T-cell (primary cell): ENCODE measurements at places on chromosomes 6 and 20. TPM values are rescaled to one million over a fixed set of nuclear protein-coding genes. Genes with fewer than 3 reads are reported as not detected.

DNA sequence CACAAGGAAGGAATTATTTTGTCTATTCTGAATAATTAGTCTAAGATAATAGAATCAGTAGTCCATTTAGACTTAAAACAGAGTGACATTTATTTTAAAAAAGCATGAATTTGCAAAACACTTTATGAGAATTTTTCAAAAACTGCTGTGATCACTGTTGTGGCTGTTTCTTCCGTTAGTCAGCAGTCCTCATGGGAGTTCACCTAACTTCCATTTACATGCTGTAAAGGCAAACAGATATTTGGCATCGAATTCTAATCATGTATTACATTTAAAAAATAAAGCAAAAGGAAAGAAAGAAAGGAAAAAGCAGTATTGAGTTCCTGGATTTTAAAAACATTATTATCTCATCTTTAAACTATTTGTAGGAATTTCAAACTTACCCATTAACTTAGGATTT is 111.8 kb downstream of the MTHFD1L start:
- no peak for DNase-seq
- peaks cover 5% of the 10 kb centered on the region for H3K36me3 ChIP-seq
- H3K27me3 ChIP-seq = no peaks in the 10 kb centered on the region

- H3K27ac ChIP-seq = no peak overlapping the region
- H3K36me3 ChIP-seq = no peaks in the 10 kb centered on the region
- no peak overlapping the region for H3K4me3 ChIP-seq
- no peaks in the 10 kb centered on the region for H3K4me1 ChIP-seq
Measured at GRCh38 chr20:59813126-59813947, 120.1 kb downstream of the SYCP2 start.

GRCh38 chr6:16504609-16505008 is 256.7 kb downstream of the ATXN1 start:
- H3K36me3 ChIP-seq = no peaks in the 10 kb centered on the region
- H3K27ac ChIP-seq = no peak overlapping the region
- peaks cover 15% of the 10 kb centered on the region for H3K4me1 ChIP-seq
- no peak overlapping the region for H3K4me3 ChIP-seq
- DNase-seq = no peak

DNA sequence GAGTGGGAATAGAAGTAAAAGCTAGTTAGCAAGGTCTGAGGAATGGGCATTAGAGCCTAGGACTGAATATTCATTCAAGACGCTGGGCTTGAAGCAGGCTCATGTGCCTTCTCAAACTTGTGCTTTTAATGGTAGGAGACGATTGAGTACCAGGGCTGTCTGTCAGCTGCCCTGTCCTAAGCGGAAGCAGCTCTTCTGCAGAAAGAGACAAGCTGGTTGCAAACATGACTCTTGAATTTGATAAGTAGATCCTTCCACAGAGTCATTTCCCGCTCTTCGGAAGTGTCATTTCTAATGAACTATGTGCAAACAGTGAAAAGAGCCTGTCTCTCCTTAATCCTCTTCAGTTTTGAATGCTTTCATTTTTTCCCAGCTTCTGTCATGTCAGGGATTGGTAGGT is 176.4 kb downstream of the TFAP2B start:
- H3K4me3 ChIP-seq = no peak overlapping the region
- no peak for DNase-seq
- H3K4me1 ChIP-seq = no peaks in the 10 kb centered on the region

GRCh38 chr6:31610968-31611367 is 4.1 kb upstream of the AIF1 start:
- no peak for DNase-seq
- no peak overlapping the region for H3K4me3 ChIP-seq
- peaks cover 2% of the 10 kb centered on the region for H3K27me3 ChIP-seq
- peaks cover 17% of the 10 kb centered on the region for H3K4me1 ChIP-seq
- H3K27ac ChIP-seq = no peak overlapping the region

DNA sequence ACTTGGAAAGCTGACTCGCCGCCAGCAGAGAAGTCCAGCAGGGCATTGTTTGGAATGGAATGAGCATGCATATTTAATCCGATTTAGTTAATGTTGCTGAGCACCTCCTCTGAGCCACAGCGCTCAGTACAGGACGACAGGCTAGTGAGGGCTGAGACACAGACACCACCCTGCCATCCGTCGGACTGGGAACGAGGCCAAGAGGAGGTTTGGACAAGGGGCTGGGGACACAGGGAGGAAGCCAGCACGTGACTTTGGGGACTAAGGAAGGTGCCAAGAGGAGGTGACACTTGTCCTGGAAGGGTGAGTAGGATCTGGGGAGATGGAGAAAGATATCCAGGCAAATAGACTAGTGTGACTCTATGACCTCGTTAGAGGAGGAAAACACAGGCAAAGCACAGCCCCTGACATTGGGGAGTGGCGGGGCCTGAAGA is 152.5 kb upstream of the ECI2 start:
- no peaks in the 10 kb centered on the region for H3K36me3 ChIP-seq
- peaks cover 9% of the 10 kb centered on the region for H3K27me3 ChIP-seq
- no peak overlapping the region for H3K27ac ChIP-seq

The GPR6 gene
- not detected for total RNA-seq

The CNKSR3 gene
- 0.35 TPM for total RNA-seq

- no peak for DNase-seq
- no peaks in the 10 kb centered on the region for H3K4me1 ChIP-seq
- H3K36me3 ChIP-seq = peaks cover 4% of the 10 kb centered on the region
Measured at GRCh38 chr6:37537548-37537947, 37.9 kb upstream of the CCDC167 start.

- peaks cover 62% of the 10 kb centered on the region for H3K36me3 ChIP-seq
- H3K4me3 ChIP-seq = no peak overlapping the region
- DNase-seq = no peak
- H3K27me3 ChIP-seq = no peaks in the 10 kb centered on the region
- no peak overlapping the region for H3K27ac ChIP-seq
Measured at GRCh38 chr6:43024436-43024835, 3.0 kb downstream of the RRP36 start.

DNA sequence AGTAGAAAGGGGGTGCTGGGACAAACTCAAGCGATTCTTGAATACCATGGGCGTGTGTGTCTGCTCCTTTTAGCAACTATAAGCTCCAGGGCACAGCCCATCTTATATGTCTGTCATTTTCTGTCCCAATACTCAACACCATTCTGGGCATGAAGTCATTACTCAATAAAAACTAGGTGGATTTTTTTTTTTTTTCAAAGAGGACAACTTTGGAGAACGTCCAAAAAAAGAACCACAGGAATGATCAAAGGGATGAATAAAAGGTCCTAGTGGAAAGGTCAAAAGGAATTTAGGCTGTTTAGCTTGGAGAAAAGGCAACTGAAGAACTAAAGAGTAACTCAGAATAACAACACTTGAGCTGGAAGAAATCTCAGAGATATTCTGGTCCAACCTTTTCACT is 24.4 kb downstream of the UQCC1 start:
- H3K4me3 ChIP-seq = no peak overlapping the region
- H3K36me3 ChIP-seq = peaks cover 37% of the 10 kb centered on the region
- H3K4me1 ChIP-seq = no peaks in the 10 kb centered on the region
- no peaks in the 10 kb centered on the region for H3K27me3 ChIP-seq
- no peak overlapping the region for H3K27ac ChIP-seq

DNA sequence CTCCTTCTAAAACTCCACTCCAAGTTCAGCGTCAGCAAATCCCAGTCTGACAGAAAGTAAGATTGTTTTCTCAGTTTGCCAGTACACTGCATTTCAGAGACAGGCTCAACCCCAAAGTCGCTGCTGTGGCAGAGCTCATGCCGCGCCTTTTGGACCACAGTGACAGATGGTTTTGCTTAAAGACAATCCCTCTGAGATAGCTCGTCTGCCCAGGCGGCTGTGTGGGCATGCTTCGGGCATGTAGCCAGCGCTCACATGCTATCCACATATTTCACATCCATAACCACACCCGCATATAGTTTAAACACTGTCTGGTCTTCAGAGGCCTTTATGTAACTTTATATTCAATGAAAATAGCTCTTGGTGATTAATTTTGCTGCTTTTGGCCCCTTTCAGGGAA is 14.7 kb upstream of the PXDC1 start:
- DNase-seq = no peak
- H3K27me3 ChIP-seq = peaks cover 7% of the 10 kb centered on the region
- no peaks in the 10 kb centered on the region for H3K4me1 ChIP-seq
- no peak overlapping the region for H3K27ac ChIP-seq
- no peak overlapping the region for H3K4me3 ChIP-seq

The SAMD5 gene
- total RNA-seq = not detected

- peaks cover 45% of the 10 kb centered on the region for H3K27me3 ChIP-seq
- H3K4me3 ChIP-seq = no peak overlapping the region
Measured at GRCh38 chr20:57322476-57322875, 7.1 kb upstream of the SPO11 start.

The RAMACL gene
- 2.8 TPM for total RNA-seq

DNA sequence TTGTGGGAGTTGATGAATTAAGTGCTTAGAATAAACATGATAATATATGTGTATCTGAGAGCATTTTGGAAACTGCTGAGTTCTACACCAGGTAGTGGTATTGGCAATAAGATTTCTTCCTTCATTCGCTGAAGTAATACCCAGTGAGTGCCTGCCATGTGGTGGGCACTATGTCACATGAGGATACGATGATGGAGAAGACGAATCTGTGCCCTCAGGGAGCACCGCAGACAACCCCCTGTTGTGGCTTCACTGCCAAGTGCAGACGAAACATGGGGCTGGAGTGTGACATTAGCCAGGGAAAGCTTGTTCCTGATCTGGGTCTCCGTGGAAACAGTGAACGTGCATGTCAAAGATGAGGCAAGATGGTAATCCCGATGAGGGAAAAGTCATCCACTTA is 7.9 kb downstream of the ZNF76 start:
- no peak for DNase-seq
- H3K36me3 ChIP-seq = no peaks in the 10 kb centered on the region
- H3K4me3 ChIP-seq = no peak overlapping the region

DNA sequence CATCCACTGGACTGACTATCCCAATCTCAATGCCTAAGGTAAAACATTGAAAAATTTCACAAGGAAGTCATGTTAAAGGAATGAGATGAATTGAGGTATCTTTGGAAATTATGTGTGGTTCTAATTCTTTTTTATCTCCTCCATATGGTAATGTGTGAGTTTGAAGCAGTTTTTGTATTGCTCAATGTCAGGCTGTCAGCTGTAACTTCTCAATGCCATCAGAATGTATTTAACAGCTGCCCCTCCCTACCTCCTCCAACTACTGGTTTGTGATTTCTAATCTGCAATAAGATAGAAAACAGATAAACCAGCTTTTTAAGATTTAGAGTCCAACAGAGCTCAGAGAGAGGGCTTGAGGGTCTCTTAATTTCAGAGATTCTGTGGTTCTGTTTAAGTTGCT is 1005.8 kb upstream of the ADGRB3 start:
- no peaks in the 10 kb centered on the region for H3K36me3 ChIP-seq
- no peak for DNase-seq
- H3K4me1 ChIP-seq = no peaks in the 10 kb centered on the region

GRCh38 chr20:59018817-59019216 is 412 bp upstream of the TUBB1 start:
- peaks cover 29% of the 10 kb centered on the region for H3K4me1 ChIP-seq
- H3K27me3 ChIP-seq = no peaks in the 10 kb centered on the region
- H3K36me3 ChIP-seq = no peaks in the 10 kb centered on the region
- DNase-seq = no peak

GRCh38 chr6:165774903-165775601 is 112.0 kb upstream of the PDE10A start:
- H3K36me3 ChIP-seq = no peaks in the 10 kb centered on the region
- H3K27ac ChIP-seq = no peak overlapping the region
- H3K4me1 ChIP-seq = no peaks in the 10 kb centered on the region
- H3K27me3 ChIP-seq = peaks cover 3% of the 10 kb centered on the region
- H3K4me3 ChIP-seq = no peak overlapping the region

DNA sequence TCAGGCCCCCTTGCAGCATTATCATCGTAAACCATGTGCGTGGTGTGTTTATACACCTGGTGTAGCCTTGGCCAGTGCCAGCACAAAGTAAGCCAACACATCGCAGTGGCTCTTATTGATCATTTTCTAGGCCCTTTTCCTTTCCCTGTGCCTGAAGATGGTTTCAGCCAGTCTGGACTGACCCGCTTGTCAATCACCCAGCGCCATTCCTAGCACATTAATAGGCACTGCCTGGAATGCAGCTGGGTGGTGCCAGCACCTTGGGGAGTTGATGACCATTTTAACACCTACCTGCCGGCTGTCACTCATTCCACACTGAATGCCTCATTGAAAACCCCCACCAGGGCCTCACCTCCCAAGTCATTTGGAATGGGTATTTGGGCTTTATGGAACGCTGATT is 4.9 kb upstream of the UQCC2 start:
- DNase-seq = no peak
- H3K4me1 ChIP-seq = peaks cover 5% of the 10 kb centered on the region
- H3K27ac ChIP-seq = no peak overlapping the region
- no peaks in the 10 kb centered on the region for H3K36me3 ChIP-seq
- no peak overlapping the region for H3K4me3 ChIP-seq

The MDFI gene
- total RNA-seq = not detected

The CSTF1 gene
- total RNA-seq = 47.7 TPM

DNA sequence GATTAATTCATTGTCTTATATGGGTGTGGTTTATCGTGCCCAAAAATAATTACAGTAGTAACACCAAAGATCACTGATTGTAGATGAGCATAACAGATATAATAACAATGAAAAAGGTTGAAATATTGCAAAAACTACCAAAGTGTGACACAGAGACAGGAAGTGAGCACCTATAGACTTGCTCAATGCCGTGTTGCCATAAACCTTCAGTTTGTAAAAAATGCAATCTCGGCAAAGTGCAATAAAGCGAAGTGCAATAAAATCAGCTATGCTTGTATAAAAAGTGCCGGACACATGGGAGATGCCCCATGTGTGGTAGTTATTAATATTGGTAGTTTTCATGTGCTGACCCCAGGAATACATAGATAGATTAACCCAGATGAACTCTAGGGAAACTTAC is 192.6 kb downstream of the NRN1 start:
- no peak overlapping the region for H3K4me3 ChIP-seq
- peak overlapping the region; percentile 32 for H3K27ac ChIP-seq
- no peak for DNase-seq
- H3K36me3 ChIP-seq = no peaks in the 10 kb centered on the region
- H3K4me1 ChIP-seq = peaks cover 2% of the 10 kb centered on the region

GRCh38 chr6:124887872-124888580 is 74.2 kb upstream of the RNF217 start:
- no peaks in the 10 kb centered on the region for H3K27me3 ChIP-seq
- DNase-seq = no peak
- H3K4me3 ChIP-seq = no peak overlapping the region
- no peak overlapping the region for H3K27ac ChIP-seq
- no peaks in the 10 kb centered on the region for H3K36me3 ChIP-seq

- no peaks in the 10 kb centered on the region for H3K4me1 ChIP-seq
- no peak overlapping the region for H3K27ac ChIP-seq
- no peak for DNase-seq
- H3K36me3 ChIP-seq = peaks cover 24% of the 10 kb centered on the region
- no peak overlapping the region for H3K4me3 ChIP-seq
Measured at GRCh38 chr20:4788314-4788713, 66.6 kb downstream of the PRND start.

The HLA-DQA1 gene
- total RNA-seq = 21.9 TPM
